ENCODE measurements at places on chromosomes 7 and 10.

DNA sequence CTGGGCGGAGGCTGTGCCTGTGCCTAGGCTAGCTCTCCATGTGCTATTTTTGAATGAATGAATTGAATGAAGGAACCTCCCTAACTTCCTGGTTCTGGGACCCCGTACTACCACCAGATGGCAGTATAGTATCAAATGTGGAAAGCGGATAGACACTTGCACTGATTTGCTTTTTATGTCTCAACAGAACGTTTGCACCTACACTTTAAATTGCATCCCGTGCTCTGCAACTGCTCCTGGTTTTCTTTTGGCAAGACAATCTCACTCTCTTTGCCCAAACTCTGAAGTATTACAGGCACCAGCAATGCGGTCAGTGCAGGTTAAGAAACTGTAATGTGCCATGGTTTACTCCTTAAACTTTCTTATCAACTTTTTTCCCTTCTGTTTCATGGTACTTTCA lies 6.5 kb downstream of the FZD8 start:
- DNase-seq, result peak; percentile 55

GRCh38 chr7:31408140-31408729 lies 67.7 kb upstream of the NEUROD6 start:
- peak; percentile 28 for DNase-seq

DNA sequence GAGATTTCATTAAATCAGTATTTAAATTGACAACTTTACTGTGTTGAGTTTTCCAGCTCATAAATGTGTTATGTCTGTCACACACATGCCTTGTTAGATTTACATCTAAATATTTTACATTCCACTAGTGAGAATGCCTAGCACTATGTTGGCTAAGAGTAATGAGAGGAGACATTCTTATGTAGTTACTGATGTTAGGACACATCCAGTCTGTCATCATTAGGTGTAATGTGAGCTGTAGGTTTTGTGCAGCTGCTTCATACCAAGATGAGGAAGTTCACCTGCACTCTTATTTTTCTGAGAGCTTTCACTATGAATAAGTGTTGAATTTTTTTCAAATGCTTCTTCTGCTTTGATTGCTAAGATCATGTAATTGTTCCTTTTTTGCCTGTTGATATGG lies 218.0 kb upstream of the IGFBP3 start:
- DNase-seq, result no peak

- DNase-seq, result no peak
Measured at GRCh38 chr10:26832960-26833359, 27.8 kb downstream of the ABI1 start.

DNA sequence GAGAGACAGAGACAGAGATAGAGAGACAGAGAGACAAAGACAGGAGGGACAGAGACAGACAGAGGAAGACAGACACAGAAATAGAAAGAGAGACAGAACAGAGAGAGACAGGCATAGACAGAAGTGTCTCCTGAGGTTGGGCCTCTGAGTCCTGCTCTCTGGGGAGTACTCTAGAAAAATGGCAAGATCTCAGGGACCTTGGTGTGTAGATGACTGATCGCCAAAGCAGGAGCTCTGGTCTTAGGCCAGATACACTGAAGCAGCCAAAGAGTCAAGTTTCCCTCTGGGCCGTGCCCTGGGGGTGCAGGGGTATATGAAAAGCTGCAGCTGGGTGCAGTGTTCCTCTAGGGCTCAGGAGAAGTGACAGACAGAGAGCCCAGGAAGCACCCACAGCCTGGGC lies 176.6 kb upstream of the TNS3 start:
- DNase-seq, result no peak

DNA sequence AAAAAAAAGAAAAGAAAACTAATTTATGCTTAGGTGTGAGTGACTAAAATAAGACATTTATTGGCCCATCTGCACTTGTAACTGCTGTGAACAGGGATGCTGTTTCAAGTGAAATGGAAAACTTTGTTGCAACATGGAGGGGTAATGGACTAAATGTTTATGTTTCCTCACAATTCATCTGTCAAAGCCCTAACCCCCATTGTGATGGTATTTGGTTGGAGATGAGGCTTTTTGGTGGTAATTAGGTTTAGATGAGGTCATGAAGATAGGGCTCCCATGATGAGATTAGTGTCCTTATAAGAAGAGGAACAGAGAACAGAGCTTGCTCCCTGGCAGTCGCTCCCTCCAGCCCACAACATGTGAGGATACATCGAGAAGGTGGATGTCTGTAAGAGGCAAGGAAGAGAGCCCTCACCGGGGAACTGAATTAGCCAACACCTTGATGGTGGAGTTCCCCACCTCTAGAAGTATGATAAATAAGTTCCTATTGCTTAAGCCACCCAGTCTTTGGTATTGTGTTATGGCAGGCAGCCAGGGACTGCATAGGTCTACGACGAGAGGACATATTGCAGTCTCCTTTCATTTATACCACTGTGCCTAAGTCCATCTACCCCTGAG lies 28.6 kb upstream of the VCL start:
- DNase-seq, result no peak

DNA sequence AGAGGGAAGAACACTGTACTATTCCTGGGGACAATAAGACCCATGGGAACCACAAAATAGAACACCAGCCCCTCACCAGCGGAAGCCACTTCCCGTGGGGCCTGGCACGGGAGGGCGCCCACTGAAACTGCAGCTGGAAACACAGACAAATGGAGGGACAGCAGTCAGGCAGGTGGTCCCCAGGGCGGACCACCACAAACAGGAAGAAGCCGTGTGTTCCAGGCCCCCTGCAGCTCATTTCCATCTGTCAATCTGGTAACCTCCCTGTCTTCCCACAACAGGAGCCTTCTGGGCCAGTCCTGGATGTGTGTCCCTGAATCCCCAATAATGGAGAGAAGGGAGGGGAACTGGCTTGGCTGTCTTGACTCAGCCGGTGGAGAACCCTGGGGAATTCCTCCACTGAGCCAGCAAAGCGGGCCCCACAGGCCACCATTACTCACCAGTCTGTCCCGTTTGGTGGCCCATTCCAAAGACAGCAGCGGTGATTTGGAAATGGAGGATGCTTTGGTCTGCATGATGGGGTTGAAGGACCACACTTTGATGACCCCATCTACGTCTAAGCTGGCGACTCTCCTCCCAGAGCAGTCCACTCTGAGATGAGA lies 16.7 kb downstream of the WDR91 start:
- DNase-seq, result no peak

GRCh38 chr7:75611557-75612178 lies 119.5 kb downstream of the SPDYE5 start:
- no peak for DNase-seq

- DNase-seq, result no peak
Measured at GRCh38 chr7:30474893-30475292, 3.7 kb downstream of the NOD1 start.

GRCh38 chr7:45384499-45384898 lies 189.7 kb upstream of the ADCY1 start:
- DNase-seq, result no peak

- DNase-seq, result no peak
Measured at GRCh38 chr7:50771120-50772002, 11.3 kb downstream of the GRB10 start.

DNA sequence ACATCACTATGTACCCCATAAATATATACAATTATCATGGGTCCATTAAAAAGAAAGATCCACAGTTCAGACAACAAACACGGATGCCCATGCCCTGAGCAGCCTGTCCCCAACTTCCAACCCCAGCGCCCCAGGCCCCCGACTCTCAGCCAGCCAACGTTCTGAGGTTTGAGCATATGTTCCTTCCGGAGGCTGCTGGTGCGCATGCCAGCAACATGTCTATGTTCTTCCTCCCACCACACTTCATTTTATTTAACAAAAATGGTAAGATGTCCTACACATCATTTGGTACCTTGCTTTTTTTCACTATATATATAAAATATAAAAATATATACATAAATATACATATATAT lies 250.9 kb downstream of the MAD1L1 start:
- no peak for DNase-seq

DNA sequence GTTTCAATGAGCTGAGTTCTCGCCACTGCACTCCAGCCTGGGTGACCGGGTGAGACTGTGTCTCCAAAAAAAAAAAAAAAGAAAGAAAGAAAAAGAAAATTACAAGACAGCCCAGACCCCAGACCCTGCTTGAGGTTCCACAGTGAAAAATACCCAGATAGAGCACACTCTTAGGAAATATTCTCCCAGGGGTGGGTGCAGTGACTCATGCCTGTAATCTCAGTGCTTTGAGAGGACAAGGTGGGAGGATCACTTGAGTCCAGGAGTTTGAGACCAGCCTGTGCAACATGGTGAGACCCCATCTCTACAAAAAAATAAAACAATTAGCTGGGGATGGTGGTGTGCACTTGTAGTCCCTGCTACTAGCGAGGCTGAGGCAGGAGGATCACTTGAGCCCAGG lies 41.1 kb upstream of the GTF2IRD1 start:
- no peak for DNase-seq

- DNase-seq, result no peak
Measured at GRCh38 chr7:28597284-28597683, 185.0 kb downstream of the CREB5 start.

GRCh38 chr10:132776186-132776585 lies 9.8 kb downstream of the NKX6-2 start:
- DNase-seq, result no peak

DNA sequence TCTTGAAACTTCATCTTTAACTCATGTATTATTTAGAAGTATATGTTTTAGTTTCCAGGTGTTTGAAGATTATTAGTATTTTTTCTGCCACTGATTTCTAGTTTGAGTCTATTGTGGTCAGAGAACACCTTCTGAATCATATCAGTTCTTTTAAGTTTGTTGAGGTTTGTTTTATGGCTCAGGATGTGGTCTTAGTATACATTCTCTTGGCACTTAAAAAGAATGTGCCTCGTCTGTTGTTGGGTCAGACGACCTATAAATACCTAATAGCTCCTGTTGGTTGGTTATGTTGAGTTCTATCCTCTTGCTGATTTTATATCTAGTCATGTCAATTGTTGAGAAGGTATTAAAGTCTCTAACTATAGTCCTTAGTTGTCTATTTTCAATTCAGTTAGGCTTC lies 15.9 kb downstream of the TDRD1 start:
- DNase-seq, result no peak

GRCh38 chr10:88159127-88159829 lies 295.9 kb downstream of the PTEN start:
- no peak for DNase-seq

DNA sequence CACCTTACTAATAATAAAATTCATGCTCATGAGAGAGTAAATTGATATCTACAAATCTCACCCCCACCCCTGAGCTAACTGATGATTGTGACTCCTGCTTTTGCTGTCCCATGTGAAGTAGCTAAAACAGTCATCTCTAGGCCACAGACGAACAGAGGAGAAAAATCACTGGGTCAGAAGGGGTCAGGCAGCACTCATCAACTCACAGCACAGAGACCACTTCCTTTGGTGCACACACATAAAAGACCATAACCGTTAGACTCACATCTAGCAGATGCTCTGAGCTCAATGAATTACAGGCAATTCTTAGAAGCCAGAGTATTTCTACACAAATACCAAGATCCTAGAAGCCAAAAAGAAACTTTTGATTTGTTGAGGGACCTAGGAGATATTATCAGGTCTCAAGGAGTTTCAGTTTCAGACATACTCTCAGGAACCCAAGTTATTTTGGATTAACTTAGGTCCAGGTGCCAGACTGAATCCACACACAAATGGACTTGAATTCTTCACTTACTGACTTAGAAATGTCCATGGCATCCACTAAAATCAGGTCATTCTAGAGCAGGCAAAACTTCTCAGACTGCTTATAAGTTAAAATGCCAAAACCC lies 65.0 kb upstream of the TES start:
- no peak for DNase-seq

DNA sequence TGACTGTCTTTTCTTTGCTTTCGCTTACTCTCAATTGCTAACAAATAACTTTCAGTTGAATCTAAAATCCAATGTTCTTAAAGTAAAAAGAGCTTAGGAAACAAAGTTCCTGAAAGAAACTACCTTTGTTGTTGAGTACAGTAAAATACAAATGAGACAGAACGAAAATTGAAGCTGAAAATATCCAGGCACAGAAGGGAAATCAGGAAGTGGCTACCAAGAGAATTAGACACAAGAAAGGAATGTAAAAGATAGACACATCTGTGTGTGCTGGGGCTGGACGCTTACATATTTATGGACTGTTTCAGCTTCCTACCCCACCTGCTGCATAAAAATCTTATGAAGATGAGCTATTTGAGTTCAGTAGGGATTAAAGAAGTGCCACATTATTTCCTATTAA lies 161.7 kb upstream of the PLXDC2 start:
- DNase-seq, result no peak
